ENCODE measurements at places on chromosomes 3 and 15. TPM values are rescaled to one million over a fixed set of nuclear protein-coding genes. Genes with fewer than 3 reads are reported as not detected.

The OR5K1 gene
- not detected for total RNA-seq

The IGSF10 gene
- 0.05 TPM for total RNA-seq

GRCh38 chr3:30199096-30199759 lies 407.2 kb upstream of the TGFBR2 start:
- DNase-seq, result peak; percentile 84

GRCh38 chr3:94167346-94167745 lies 104.5 kb downstream of the NSUN3 start:
- no peak for DNase-seq

- DNase-seq, result peak; percentile 61
Measured at GRCh38 chr3:126056681-126057500, 27.0 kb downstream of the SLC41A3 start.

All from dermis blood vessel endothelial cell (primary cell).